ENCODE measurements at places on chromosomes 16 and 17. TPM values are rescaled to one million over a fixed set of nuclear protein-coding genes. Genes with fewer than 3 reads are reported as not detected.

DNA sequence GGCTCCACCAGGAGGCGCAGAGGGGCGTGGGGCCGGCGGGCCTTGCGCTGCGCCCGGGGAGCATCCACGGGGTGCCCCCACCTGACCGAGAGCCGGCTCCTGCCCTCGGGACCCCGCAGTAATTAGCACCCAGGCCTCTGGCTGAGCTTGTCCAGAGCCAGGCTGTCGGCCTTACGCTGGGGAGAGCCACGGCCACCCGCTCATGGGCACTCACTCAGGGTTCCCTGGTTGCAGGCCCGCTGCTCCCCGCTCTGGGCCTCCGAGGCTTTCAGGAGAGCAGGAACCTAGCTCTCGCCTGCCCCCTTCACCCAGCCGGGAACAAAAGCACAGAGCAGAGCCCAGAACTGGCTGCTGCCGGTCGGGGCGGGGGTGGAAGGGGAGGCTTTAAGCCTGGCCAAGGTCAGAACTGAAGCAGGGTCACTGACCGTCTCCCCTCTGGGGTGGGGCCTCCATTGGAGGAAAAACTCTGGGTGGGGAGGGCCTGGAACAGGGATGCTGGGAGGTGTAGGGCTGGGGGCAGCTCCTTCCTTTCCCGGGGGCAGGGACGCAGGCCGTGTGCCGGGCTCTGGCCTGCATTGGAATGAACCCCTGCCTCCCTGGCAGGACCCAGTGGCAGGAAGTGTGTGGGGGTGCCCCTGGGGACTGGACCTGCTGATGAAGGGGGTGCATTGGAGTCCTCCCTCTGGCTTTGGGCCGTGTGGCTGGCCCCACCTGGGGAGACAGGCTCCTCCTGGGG is 12.3 kb downstream of the GLIS2 start:
- peak; percentile 91 for DNase-seq

The ZNF385C gene
- total RNA-seq = 0.13 TPM

DNA sequence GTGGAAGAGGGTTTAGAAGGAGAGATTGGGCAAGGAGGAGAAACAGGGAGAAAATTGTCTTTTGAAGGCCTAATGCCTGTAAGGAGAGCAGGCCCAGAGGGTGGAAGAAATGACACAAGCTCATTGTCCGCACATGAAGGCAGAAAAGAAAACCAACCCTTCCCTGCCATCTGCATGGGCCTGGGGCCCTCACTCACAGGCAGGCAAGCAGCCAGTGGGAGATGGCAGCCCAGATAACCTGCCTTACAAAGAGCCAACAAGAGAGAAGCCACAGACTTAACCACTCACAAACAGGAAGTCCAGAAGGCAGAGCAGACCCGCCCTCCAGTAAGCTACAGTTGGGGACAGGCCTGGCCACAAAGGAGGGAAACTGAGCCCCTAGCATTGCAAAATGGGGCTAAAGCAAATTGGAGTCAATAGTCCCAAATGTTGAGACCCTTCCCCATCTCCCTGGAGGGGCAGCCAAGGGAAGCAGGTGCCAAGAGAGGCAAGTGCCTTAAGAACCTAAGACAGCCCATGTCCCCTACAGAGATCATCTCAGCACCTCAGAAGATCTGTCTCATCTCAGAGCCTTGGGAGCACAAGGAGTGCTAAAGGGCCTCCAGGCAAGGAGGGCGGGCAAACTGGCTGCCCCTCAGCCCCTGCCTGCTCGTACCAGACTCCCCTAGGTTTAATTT is 7.3 kb upstream of the TSPOAP1 start:
- peak; percentile 86 for DNase-seq

DNA sequence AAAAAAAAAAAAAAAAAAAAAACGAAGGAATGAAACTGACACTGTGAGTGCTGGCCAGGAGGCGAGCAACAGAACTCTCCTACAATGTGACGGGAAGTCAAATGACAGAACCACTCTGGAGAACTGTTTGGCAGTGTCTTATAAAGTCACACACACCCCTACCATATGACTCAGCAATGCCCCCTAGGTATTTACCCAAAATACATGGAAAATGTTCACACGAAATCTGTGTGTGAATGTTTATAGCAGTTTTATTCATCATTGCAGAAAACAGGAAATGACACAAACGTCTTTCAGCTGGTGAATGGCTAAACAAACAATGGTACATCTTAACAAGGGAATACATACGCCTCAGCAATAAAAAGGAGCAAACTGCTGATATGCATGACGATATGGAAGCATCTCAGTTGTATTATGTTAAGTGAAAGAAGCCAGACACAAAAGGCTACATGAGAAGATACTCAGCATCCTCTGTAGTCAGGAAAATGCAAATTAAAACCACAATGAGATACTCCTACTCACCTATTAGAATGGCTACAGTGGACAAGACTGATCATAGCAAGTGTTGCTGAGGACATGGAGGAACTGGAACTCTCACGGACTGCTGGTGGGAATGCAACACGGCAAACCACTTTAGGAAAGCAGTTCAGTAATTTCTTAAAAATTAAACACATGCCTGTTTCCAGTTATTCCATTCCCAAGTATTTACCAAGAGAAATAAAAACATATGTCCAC is 74.7 kb downstream of the TBC1D16 start:
- DNase-seq = no peak

DNA sequence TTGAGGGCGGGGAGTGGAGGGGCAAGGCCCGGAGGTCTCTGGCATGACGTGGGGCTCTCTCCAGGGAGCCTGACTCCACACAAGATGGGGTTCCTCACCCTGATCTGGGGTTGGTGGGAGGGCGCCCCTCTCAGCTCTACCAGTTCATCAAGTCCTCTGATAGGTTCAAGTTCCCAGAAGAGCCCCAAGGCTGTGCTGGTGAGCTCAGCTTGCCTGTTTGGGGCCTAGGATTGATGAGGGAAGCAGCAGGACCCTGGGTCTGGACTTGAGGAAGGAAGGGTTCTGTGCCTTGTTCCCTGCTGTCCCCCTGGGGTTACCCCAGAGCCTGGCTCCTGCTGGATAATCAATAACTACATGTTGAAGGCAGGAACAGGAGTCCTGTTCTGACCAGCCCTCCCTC is 3.5 kb downstream of the MGAT5B start:
- DNase-seq = no peak

- DNase-seq = no peak
These were observed 4.6 kb upstream of the CLDN9 start for GRCh38 chr16:3007957-3008689.

- DNase-seq = no peak
These were observed 103.9 kb upstream of the NETO2 start for GRCh38 chr16:47247690-47248089.

GRCh38 chr17:43914451-43914850 is 7.1 kb upstream of the MPP2 start:
- no peak for DNase-seq

DNA sequence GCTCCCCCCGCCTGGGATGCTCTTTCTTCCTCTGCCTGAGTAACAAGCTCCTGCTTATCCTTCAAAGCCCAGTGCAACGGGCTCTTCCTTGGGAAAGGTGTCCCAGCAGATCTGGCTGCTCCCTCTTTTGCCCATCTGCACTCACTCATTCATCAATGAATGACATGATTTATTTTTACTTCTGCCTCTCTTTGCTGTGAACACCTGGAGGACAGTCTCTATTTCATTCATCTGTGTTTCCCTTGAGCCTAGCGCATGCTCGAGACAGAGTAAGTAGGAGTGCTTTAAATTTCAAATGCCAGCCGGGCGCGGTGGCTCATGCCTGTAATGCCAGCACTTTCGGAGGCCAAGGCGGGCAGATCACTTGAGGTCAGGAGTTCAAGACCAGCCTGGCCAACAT is 22.0 kb upstream of the GINS2 start:
- DNase-seq = no peak

The NME2 gene
- 225 TPM for total RNA-seq

DNA sequence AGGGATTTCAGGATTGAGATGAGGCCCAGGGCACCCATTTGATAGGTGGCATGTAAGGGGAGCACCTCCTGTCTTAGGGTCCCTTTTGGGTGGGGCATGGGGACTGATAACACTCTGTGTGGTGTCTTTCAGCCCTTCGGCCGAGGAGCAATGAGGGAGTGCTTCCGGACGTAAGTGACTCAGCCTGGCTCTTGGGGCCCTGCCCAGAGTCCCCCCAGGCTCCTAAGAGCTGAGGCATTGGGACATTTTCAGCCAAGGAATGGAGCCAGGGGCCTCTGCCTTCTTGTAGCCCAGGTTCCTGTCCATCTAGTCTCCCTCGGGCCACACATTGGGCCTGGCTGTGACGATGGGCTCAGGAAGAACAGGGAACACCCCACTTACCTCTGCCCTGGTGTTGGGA is 44.4 kb downstream of the EEF2K start:
- no peak for DNase-seq

DNA sequence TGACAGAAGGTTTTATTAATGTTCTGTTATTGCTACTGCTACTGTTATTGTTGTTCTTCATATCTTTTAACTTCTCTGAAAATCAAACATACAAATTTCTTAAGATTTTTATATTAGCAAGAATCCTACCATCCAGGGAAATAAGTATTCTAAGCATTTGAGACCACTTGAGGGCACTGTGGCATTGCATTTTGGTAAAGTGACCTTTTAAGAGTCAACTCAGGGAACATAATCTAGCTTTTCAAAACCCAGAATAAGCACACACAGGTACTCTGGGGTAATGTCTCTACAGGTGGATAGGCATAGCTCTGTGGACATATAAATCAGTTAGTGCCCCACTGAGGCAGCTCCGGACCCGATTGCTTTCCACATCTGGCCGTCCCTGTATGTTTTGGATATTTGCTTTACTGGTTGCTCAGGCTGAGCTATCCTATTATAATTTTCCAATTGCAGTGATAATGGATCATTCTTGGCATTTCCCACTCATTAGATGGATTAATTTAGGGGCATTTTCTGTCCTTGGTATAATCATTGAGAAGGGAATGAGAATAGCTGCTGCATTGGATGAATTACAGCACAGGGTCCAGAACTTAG is 1425.1 kb upstream of the CDH8 start:
- no peak for DNase-seq

The GAST gene
- not detected for total RNA-seq

- DNase-seq = no peak
These were observed 767.6 kb upstream of the EEF2KMT start for GRCh38 chr16:5865236-5865635.

DNA sequence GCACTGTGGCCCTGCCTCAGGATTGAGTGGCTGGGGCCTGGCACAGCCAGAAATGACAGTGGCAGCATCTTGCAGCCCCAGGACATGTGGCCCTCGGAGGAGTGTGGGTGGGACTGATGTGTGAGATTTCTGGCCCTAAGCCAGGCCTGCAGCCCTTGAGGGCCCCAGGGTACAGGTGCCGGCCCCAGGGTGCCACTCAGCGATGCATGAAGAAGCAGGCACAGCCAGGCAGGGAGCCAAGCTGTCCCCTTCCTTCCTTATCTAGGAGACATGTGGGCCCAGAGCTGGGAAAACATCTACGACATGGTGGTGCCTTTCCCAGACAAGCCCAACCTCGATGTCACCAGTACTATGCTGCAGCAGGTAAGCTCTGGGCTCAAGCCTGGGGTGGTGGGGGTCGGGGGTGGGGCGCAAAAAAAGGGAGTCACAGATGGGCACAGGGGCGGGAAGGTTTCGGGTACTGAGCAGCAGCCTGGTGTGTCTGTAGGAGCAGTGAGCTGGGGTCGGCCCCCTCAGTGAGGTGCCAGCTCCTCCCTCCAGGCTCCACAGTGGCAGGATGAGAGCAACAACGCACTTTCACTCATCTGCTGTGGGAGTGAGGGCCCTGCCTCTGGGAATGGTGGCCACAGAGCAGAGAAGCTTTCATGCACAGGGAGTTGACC is 4.1 kb downstream of the ACE start:
- DNase-seq = no peak

DNA sequence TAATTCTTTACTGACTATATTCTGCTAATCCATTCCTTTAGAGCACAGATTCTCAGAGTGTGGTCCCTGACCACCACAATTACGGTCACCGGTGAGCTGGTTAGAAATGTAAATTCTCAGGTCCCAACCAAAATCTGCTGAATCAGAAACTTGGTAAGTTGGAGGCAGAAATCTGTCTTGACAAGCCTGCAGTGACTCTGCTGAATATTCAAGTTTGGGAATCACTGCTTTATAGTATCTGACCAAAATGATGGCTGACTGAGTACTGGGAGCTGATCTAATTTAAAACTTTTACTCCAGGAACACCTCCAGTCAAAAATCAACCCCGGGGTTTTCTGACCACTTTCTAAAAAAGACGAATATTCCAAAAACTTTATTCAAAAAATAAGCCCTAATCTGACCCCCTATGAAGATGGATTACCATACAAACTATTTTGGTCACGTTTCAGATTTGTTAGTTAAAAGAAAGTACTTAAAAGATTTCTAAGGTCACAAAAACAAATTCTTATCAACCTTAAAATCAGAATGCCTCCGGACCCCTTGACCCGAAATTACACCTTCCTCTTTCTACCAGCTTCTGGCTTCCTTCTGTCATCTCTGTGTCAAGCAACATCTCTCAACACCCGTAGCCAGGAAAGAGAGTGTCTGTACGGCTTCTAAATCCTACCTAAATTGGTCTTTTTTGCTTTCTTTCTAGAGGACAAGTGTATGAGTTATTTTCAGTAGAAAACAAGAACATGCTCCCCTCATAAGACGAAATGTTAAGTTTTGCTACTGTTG is 38.6 kb downstream of the CREBBP start:
- DNase-seq = no peak

The NPB gene
- 0.51 TPM for total RNA-seq

GRCh38 chr16:55478827-55479429 is at the start of gene MMP2:
MMP2 (plus strand) TSS chr16:55479198; CDS start chr16:55479480, 282 bp downstream.
- DNase-seq = no peak

GRCh38 chr17:32258383-32259140 is 7.1 kb upstream of the RHBDL3 start:
- DNase-seq = no peak

DNA sequence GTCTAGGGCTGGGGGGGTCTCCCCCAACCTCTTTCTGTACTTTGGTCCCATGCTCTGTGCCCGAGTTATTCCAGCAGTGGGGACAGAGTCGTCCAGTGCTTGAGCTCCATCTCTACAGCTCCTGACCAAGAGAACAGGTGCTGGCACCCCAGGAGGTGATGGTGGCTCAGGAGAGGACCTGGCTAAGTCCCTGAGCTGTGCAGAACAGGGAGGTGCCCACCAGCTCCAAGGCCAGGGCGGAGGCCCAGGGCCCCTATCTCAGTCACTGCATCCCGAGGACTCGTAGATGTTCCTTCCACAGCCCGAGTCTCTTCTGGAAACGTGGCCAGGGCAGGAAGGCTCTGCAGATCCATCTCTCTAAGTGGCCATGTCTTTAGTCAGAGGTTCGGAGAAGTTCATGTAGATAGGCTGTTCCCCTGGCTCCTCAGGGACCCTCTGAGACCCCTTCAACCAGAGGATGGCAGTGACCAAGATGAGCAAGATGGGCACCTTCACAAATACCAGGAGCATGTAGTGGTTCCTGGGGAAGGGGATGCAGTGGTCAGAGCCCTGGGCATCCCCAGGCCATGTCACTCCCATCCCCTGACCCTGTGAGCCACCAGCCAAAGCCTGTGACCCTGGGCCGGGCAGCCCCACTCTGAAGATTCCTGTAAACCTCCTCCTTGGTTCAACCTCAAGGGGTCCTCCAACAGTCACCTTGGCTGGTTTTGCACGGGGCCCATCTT is 8.7 kb downstream of the CD300LB start:
- peak; percentile 41 for DNase-seq

Measured in cardiac septum (tissue), 1 donor.